ENCODE measurements at places on chromosomes 12 and 14.

GRCh38 chr14:80606347-80606772 lies 335.2 kb downstream of the CEP128 start:
- DNase-seq: no peak

- DNase-seq: no peak
These were observed 145.7 kb downstream of the NUAK1 start for GRCh38 chr12:105992849-105993740.

DNA sequence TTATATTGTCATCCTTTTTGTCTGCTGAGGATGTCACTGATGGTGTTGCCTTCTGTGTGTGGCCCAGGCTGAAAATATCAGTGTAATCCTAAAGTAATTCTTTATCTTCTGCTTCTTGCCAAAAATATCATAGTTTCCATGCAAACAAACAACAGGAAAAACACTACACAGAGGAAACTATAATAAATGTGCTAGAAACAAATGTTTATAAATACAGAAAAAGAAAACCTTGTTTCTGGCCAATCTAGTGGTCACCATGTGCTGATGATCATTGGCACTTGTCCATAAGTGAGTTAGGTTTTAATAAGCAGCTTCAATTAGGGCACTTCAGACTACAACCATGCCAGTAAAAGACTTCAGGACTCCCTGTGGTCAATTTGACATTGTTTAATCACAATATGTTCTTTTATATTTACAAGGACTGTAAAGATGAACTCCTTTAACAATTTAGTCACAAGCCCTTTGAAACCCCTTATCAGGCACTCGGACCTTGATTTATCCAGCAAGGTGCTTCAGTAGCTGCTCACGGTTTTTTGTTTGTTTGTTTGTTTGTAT lies 124.8 kb downstream of the TMTC3 start:
- no peak for DNase-seq

DNA sequence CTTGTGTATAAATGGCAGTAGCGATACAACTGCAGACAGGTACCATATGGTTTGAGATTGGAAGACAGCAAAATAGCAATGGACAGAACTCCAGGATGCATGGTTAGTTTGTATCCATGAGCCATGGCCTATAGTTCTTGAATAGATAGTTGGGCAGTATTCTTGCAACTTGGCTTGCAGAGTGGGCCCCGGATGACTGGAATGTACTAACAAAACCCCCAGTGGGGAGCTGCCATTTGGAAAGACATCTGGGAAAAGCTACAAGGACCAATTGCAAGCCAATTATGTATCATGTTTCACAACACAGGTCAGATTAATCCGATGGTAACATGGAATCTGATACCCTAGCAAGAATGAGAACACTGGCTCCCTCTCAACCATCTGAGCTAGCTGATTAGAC lies 279.6 kb downstream of the RERGL start:
- no peak for DNase-seq

GRCh38 chr12:52826611-52827498 lies 7.3 kb downstream of the KRT79 start:
- no peak for DNase-seq

DNA sequence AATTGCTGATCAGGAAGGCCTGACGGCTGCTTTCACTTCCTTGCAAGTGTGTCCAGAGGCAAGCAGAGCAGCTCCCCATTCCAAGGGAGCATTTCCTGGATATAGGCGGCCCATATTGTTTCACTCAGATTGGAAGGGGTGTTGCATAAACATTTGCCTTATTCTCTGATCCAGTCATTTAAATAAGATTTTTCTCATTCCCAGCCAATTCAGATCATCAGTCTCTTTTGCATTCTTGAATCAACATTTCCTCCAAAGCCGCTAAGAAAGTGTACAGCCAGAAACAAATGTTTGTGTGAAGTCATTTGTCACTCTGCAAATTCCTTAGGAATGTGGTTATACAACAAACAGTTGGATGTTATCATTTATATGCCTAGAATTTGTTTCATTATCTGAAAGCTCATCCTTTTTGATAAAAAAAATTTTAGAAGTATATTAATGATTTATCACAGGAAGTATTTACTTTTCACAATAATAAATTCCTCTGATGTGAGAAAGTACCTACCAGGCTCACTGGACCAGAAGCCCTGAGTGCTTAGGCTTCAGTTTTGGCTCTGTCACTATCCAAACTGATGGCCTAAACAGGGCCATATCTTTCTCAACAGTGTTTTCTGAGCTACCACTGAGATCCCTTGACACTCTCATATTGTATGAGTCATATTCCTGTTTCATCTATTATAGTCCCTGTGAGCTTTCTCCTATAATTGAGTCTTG lies 379.6 kb downstream of the CCDC91 start:
- no peak for DNase-seq

DNA sequence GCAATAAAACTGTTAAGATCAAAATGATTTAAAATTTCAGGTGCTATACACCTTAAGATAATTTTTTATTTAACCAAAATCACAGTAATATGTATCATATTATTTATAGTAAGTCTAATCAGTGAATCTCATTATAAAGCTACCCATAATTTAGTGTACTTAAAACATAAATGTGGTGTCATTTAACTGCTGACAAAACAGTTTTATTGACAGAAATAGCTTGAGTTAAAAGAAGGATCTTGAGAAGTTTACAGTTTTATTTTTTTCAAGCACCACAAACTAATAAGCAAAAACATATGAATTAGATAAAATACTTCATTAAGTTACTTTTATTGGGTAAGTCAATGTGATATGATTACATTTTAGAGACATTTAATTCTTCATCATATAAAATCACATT lies 400.4 kb downstream of the PRKD1 start:
- DNase-seq: no peak

GRCh38 chr14:100660882-100661635 lies 65.6 kb upstream of the DLK1 start:
- DNase-seq: no peak

DNA sequence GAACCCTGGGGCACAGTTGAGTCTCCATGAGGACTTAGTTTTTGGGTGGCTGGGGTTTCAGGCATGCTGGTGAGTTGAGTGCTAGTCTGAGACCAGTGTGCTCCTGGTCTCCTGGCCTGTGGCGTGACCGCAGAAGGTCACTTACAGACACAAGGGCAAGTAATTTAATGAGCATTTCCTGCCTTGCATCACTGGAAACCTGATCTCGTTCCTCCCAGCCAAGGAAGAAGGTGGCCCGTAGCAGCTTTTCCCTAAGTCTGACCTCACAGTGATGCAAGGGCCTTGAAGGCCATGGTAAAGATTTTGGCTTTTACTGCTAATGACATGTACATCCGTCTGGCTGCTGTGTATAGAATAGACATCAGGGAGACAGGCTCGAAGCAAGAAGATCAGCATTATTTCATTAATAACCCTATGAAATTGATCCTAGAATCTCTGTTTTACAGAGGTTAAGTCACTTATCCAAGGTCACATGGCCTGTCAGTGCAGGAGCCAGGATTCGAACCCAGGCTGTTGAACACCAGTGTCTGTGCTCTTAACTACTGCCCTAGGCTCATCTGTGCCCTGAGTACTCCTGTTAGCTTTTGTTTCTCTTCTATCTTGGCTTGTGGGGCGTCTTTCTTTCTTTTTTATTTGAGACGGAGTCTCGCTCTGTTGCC lies 4.6 kb downstream of the TMEM120B start:
- no peak for DNase-seq

GRCh38 chr12:49733219-49734017 lies 7.9 kb upstream of the TMBIM6 start:
- no peak for DNase-seq

- DNase-seq: no peak
These were observed 13.0 kb upstream of the TPCN1 start for GRCh38 chr12:113208041-113208934.

- DNase-seq: no peak
These were observed 255.7 kb upstream of the FAR2 start for GRCh38 chr12:28893365-28893764.

DNA sequence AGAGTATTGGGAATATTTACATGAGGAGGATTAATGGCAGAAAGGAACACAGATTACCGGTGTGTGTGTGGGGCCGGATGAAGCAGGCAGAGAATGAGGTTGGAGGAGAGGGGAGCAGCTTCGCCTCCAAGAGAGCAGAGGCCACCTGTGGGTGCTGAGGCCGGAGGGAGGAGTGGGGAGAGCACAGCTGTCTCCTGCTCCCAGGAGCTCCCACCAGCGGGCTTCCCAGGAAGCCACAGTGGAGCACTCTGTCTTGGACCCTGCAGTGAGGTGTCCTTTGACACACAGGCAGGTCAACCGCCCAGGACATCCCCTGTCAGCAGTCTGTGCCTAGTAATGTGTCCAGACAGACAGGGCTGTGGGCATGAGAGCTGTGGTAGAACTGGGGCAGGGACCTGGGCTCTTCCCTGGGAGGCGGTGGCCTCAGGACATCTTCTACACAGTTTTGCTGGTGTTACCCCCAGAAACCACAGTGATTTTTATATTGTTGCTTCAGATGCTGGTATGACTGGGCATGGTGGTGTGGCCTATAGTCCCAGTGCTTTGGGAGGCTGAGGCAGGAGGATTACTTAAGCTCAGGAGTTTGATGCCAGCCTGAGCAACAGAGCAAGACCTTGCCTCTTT lies 18.5 kb upstream of the AMN start:
- no peak for DNase-seq

DNA sequence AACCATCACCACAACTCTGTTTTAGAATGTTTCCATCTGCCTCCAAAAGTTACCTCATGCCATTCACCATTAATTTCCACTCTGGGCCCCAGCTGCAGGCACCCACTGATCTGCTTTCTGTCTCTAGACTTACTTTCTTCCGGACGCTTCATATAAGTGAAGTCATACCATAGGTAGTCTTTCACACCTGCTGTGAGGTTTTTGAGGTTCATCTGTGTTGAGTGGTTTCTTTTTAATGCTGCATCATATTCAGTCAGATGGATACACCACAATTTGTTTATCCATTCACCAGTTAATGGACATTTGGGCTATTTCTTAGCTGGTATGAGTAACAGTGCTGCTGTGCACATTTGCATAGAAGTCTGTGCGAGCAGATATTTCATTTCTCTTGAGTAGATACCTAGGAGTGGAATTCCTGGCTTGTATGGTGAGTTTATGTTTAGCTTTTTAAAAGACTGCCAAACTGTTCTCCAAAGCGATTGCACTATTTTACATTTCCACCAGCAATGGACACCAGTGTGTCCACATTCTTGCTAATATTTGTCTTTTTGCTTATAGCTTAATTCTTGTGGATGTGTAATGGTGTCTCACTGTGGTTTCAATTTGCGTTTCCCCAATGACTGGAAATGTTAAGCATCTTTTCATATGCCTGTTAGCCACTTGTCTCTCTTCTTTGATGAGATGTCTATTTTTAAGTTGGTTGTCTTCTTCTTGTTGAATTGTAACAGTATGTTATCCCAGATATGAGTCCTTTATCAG lies 48.3 kb downstream of the ZFYVE21 start:
- DNase-seq: no peak

- no peak for DNase-seq
These were observed 7.2 kb downstream of the DTD2 start for GRCh38 chr14:31449971-31450610.

GRCh38 chr14:76863724-76864407 lies 37.7 kb downstream of the LRRC74A start:
- DNase-seq: no peak

GRCh38 chr12:124388679-124389137 lies 93.8 kb downstream of the RFLNA start:
- peak; percentile 62 for DNase-seq

DNA sequence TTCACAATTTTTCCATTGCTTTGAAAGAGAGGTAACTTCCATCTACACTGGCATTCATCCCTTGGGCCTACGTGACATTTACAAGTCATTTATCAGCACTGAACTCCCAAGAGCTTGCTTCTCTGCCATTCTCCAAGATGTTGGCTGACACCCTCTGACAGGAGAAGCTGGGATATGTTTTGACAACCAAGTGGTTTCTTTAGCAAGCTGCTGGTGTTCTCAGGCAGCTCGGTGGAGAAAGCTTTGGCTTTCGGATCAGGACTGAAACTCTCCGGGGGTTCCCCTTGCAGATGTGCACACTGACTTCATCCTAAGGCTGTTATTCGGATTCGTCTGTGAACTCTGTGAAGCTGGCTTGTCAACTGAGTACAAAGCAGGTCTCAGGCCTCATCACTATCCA lies 15.7 kb downstream of the KCNA5 start:
- DNase-seq: no peak

- no peak for DNase-seq
These were observed 19.6 kb downstream of the ASB2 start for GRCh38 chr14:93956514-93957332.

- DNase-seq: no peak
These were observed 48.4 kb upstream of the FOS start for GRCh38 chr14:75230140-75230792.

- no peak for DNase-seq
These were observed 10.1 kb upstream of the CRIP2 start for GRCh38 chr14:105464501-105464900.

DNA sequence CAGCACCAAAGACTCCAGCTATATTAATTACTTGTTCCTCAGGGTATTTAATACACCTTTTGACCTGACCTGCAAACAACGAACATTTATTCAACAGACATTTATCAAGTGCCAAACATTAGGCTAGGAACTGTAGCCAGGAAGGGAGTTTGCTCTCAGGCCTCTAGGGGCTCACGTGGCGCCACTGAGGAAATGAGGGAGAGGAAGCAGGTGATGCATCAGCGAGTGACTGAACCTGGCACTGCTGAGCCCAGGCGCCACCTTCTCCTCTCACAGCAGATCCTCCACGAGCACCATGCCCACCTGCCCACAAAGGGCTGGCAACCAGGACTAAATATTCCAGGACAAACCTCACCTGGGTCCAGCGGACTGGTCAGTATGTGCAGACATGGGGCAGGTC lies 50.2 kb downstream of the SETD3 start:
- no peak for DNase-seq

DNA sequence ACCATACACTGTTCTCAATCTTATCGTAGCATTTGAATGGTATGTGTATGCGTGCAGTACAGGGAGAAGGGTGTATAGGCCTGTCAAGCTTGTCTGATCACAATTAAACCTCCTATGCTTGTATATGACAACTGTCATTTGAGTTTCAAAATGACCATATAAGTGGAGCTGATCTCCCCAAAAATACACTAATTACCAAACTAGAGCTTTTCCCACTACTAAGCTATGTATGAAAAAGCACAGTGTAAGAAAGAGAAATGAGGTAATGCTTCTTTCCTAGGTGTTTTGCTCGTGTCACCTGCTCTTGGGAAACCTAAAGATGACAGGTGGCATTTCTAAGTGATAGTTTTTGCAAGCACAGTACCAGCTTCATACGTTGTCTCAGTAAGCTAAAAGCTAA lies 1.1 kb upstream of the STK38L start:
- DNase-seq: no peak

DNA sequence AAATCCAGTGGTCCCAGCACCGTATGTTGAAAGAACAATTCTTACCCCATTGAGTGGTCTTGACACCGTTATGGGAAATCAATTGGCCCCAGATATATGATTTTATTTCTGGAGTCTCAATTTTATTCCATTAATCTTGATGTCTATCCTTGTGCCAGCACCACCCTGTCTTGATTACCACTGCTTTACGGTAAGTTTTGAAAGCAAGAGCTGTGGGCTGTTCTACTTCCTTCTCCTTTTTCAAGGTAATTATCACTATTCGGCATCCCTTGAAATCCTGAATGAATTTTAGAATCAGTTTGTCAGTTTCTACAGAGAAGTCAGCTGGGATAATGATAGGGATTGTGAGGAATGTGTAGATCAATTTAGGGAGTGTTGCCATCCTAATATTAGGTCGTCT lies 160.8 kb upstream of the SFSWAP start:
- DNase-seq: no peak

GRCh38 chr12:16515666-16516065 lies 90.3 kb downstream of the LMO3 start:
- no peak for DNase-seq

GRCh38 chr14:100305324-100306100 lies 732 bp downstream of the SLC25A29 start:
- DNase-seq: no peak

- DNase-seq: no peak
These were observed 5.2 kb downstream of the IRF2BPL start for GRCh38 chr14:77023001-77023996.
